ENCODE measurements at places on chromosomes 1 and 21.

GRCh38 chr1:186330758-186331157, 44.3 kb downstream of the TPR start:
- no peak for DNase-seq

- no peak for DNase-seq
Measured at GRCh38 chr1:1132042-1132950, 16.4 kb upstream of the C1orf159 start.

GRCh38 chr1:203153051-203153988, 22.3 kb downstream of the MYBPH start:
- no peak for DNase-seq

- DNase-seq = no peak
Measured at GRCh38 chr1:209931141-209931540, 6.9 kb upstream of the SYT14 start.

DNA sequence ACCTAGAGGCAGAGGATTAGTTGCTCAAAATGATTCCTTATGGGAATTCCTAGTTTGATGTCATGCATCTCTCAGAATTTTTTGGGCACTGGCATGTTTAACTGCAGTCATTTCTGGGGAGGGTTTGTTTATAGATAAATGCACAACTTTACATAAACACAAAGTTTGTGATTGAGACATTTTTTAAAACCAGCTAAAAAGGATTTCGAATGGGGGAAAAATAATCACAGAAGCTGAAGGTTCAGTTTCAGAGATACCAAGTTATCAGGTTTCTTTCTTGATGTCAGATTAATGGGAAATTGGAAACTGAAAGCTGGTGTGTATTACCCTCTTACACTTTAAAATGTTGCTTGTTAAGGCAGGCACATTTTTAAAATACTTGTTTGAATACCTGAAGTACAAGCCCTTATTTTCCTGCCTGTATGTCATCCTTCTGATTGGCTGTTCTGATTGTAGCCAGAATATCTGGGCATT, 72.1 kb downstream of the DISP1 start:
- no peak for DNase-seq

DNA sequence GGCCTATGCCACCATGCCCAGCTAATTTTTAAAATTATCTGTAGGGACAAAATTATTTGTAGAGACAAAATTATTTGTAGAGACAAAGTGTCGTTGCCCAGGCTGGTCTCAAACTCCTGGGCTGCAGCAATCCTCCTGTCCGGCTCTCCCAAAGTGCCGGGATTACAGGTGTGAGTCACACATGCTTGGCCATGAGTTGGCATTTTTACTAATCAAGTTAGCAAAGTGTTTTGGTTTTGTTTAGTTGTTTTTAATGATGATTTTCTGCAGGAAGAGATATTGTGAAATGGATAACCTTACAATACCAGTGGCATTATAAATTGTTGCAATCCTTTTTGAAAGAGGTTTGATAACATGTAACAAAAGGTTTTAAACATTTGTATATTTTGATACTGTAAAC, 65.3 kb upstream of the MAGI3 start:
- DNase-seq = no peak

DNA sequence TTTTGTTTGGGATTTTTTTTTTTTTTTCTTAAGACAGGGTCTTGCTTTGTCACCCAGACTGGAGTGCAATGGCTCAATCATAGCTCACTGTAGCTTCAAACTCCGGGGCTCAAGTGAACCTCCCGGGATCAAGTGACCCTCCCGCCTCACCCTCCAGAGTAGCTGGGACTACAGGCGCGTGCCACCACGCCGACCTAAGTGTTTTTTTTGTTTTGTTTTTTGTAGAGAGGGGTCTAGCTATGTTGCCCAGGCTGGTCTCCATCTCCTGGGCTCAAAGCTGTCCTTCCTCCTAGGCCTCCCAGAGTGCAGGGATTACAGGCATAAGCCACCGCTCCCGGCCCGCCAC, 776 bp downstream of the HLCS start:
- DNase-seq = peak; percentile 15

- no peak for DNase-seq
Measured at GRCh38 chr1:62726011-62726442, 37.8 kb upstream of the DOCK7 start.

DNA sequence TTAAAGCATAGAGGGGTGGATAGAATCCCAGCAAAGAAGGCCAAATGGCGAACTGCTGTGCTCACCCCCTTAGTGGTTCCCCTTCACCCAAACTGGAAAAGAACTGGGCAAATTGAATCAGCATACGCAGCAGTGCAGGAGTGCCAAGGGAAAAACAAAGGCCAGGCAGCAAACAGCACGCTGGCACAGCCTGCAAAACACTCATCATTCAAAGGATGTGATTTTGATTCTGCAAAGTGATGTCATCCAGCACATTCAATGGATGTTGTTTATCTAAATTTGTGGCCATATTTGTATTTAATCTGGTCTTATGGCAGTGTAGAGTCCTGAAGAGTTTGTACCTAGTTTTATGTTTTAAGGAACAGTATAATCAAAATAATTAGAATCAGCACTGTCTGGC, 71.8 kb upstream of the ECE1 start:
- DNase-seq = no peak

DNA sequence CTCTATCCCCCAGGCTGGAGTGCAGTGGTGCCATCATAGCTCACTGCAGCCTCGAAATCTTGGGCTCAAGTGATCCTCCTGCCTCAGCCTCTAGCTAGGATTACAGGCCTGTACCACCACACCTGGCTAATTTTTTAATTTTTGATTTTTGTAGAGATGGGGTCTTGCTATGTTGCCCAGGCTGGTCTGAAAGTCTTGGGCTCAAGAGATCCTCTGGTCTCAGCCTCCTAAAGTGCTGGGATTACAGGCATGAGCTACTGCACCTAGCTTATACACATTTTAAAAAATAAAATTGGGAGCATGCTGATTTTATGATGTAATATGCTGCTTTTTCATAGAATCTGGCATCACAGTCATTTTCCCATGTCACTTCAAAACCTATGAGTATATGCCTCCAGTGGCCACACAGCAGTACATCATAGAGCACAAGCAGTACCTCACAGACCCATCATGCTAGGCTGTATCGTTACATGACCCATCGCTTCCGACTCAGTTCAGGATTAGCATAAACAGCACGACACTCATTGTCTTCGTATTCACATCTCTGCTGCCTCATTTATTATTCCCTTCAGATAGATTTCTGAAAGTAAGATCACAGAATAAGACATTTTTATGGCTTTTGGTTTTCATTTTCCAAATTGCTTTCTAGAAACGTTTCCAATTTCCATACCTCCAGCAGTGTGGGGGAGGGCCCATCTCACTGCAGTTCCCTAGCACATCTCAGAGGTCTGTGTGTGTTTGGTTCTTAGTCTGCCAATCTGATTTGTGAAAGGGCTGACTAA, 35.9 kb upstream of the CCSAP start:
- no peak for DNase-seq

- DNase-seq = no peak
Measured at GRCh38 chr1:158028969-158029368, 35.5 kb downstream of the KIRREL1 start.

- no peak for DNase-seq
Measured at GRCh38 chr1:46948629-46949416, 7.5 kb upstream of the CYP4A11 start.

DNA sequence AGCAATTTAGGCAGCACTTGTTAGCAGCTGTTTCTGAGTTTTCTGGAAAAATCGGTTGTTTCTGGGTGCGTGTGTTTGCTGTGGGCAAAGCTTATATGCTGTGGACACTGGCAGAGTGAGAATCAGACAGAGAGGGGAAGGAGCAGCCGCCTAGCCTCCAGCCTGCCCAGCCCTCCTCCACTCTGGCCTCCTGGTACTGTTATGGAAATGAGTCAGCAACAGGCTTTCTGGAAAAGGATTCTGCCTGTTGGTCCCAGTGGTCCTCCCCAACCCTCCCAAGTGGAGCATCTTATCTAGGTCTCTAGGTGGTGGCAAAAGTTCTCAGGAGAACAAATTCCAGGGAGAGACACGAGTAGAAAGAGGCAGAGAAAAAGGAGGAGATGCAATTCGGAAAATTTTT, 42.2 kb upstream of the GOLT1A start:
- DNase-seq = no peak

DNA sequence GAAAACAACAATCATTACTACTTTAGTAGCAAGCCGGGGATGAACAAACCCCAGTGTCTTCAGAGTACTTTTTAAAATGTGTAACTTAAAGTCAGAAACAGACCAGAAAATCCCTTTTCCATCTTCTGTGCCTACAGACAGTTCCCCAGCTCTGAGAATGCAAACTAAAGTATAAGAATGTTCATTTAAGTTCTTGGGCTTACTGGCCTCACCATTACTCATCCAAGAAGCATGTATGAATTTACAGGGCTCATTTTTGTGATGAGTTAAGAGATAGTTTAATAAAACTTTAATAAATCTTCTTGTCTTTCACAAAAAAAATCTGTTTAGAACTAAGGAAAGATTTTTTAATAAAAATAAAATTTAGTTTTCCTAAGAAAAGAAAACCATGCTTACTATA, 4.6 kb downstream of the LPGAT1 start:
- no peak for DNase-seq

DNA sequence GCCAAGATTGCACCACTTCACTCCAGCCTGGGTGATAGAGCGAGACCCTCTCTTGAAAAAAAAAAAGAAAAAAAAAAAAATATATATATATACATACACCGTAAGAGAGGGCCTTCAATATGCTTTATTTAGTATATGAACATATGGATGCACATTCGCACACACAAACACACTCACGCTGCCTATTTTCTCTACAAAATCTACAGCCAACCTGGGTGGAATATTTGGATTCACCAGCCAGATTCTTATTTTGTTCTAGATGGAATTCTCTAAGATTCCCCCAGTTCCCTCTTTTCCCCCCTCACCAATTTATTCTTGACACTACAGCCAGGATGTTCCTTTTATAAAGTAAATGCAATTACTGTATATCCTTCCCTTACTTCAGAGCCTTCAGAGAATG, 131.6 kb downstream of the TM2D1 start:
- no peak for DNase-seq

- no peak for DNase-seq
Measured at GRCh38 chr1:8394456-8395321, 76.8 kb downstream of the SLC45A1 start.

- DNase-seq = no peak
Measured at GRCh38 chr21:27079636-27080240, 112.8 kb upstream of the ADAMTS5 start.

DNA sequence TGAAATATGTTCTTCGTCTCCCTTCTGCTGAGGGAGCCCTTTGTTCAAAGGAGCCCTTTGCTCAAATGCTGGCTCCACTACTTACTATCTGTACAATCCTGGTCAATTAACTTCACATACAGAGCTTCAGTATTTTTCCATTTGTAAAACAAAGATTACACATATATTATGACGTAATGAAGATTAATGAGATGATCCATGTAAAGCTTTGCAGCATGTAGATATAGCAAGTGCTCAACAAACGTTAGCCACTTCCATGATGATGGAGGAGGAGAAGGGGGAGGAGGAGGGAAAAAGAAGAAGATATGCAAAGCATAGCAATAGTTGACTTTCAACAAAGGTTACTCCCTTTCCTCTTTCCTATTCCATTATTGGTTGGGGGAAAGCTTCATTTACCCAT, 10.1 kb upstream of the DDAH1 start:
- no peak for DNase-seq

DNA sequence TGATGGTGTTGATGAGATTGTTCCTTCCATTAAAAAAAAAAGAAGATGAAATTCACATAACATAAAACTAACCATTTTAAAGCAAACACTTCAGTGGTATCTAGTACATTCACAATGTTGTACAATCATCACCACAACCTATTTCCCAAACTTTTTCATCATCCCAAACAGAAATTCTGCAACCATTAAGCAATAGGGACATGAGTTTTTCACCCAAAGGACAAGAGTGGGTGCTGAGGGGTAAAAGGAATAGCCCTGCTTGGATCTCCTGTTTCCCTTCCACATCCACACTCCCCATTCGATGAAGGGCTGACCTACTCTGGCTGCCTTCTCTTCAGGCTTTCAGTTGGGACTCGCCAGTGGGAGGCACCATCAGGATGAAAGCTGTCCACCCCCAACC, 59.3 kb downstream of the SLC9A1 start:
- DNase-seq = no peak

DNA sequence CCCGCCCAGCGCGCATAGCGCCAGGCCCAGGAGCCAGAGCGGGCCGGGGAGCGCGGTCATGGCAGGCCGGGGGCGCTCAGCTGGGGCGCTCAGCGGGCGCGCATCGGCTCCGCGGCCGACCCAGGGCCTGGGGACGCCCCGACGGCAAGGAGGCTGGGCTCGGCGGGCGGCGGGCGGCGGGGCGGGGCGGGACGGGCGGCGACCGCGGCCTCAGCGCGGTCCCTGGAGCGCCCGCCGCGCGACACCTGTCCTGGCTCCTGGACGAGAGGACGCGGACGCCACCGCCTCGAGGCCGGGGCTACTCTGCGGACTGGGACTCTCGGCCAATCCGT, 273 bp downstream of the BMP8B start:
- DNase-seq = no peak

GRCh38 chr1:82800721-82801120, 1000.0 kb downstream of the ADGRL2 start:
- no peak for DNase-seq

DNA sequence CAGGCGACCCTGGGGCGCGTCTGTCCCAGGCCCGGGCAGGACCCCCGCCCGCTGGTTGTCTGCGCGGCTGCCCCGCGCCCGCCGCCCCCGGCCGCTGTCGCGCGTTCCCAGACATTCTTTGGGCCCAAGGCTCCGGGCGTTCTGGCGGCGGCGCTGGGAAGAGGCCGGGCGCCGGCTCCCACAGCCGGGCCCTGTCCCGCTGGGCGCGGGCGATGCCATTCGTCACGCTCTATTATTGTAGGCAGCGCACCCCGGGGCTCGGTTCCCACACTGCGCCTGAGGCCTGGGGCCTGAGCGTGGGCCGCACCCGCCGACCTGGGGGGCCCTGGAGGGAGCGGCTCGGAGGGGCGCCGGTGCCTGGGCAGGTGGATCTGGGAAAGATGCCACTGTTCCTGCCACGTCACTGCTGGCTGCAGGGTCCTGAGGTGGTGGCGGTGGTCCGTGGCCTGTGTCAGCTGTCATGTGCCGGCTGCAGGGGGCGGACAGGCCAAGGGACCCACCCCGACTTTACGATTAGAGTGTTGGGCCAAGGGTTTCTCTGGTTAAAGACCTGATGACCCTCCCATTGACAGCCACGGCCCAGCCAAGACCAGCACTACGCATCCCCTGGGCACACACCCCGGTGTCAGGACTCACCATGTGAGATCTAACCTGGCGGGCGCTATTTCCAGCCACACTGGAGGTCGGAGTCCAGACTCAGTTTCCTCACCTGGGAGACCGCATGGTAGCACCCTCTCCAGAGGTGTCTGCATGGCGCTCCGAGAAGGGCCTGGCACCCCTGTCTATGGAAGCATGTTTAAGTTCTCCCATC, 55.1 kb upstream of the ADARB1 start:
- DNase-seq = no peak

- DNase-seq = no peak
Measured at GRCh38 chr1:81238129-81238528, 562.6 kb upstream of the ADGRL2 start.
